Kidney (tissue), 22 donors: ENCODE measurements at places on chromosomes 7 and 10.
A peak's percentile ranks its signal among the peaks of the same experiment; 100 is the strongest.

- no peak for DNase-seq
These were observed 32.6 kb downstream of the GSDME start for GRCh38 chr7:24724451-24725190.

DNA sequence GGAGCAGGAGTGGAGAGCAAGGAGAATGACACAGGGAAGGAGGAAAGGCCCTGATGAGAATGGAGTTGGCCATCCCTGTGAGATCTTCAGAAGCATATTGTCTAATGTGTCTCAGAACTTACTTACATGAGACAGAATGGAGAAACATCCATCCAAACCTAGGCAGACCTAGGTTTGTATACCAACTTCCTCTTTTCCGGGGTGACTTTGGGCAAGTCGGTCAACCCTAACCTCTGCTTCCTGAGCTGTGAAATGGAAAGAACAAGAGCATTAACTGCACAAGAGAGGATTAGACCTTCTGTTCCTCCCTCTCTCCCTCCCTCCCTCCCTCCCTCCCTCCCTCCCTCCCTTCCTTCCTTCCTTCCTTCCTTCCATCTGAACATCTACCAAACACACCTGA lies 4.5 kb downstream of the GHRHR start:
- DNase-seq, result no peak

DNA sequence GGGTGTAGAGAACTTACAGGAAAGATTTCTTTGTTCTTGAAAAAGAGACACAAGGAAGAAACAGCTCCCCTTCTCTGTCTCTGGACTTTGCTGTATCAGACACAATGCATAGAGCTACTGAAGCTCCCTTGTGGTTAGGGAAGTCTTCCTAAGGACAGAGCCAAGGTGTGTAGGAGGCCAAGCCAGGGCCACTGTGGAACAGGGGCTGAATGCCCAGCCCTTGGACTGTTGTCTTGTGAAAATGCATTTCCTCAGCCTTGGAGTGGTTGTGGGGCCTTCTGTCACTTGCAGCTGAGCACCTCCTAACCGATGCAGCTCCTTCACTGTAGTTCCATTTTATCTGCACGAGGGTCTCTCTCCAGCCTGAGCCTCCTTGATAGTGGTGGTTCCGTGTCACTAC lies 353.4 kb downstream of the CCSER2 start:
- DNase-seq, result no peak

GRCh38 chr7:130566168-130566897 lies 74.4 kb downstream of the MEST start:
- no peak for DNase-seq

DNA sequence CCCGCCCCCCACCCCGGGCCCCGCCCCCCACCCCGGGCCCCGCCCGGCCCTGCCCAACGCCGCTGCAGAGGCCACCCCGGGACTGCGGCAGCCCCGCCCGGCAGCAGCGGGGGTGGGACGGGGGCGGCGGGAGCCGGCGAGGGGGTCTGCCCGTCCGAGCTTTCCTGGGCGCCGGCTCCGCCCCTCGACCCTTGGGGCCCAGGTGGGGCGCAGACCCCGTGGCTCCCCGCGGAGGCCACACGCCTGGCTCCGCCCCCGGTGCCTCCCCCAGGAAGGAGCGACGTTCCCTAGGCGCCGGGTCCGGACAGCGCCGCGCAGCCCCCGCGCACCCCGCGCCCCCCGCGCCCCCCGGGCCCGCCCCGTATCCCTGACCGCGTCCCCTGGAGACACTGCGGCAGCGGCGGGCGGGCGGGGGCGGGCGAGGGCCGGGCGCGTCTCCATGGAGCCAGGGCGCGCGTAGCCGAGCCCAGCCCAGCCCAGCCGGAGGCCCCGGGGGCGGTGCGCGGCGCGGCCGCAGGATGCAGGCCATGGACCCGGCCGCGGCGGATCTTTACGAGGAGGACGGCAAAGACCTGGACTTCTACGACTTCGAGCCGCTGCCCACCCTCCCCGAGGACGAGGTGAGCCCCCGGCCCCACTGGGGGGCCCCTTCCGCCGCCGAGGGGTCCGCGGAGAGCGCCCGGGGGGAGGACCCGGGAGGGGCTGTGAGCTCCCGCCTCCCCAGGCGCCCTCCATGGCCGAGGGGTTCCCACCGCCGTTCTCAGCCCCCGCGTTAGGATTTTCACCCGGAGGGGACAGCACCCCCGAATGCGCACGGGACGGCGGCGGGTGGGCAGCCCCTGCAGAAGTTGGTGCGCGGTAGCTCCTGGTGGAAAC lies at the start of gene KNDC1:
TSS of gene KNDC1 (plus strand) at position 270 of the 876 bp plus-strand sequence. CDS start at position 519, 249 bp downstream.
- DNase-seq, result peak; percentile 86

GRCh38 chr10:30178356-30178964 lies 119.1 kb upstream of the JCAD start:
- DNase-seq, result no peak

DNA sequence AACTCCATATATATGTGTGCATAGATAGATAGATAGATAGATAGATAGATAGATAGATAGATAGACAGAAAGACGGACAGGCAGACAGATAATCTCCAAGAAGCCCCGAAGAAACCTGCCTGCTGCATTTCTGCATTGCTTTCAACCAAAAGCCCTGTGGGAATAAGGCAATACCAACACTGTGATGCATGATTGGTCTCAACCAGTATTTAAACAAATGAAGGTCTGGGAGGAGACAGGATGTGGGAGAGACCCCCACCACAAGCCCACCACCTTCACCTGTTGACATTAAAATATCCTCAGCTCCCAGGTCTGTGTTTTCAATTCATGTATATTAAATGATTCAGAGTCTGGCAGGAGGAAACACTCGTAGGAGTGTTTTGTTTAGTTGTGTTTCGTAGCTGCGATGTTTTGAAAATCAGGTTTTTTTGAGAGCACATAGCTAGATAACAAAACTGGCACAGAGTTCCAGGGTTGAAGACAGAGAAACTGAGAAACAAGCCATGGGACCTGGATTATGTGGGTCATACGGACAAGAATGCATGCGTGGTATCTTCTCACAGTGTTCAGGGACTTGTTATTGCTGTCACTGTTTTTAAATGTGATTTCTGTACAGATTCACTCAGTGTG lies 200.7 kb upstream of the AHR start:
- no peak for DNase-seq

- no peak for DNase-seq
These were observed 98.0 kb downstream of the NPY start for GRCh38 chr7:24381894-24382505.

DNA sequence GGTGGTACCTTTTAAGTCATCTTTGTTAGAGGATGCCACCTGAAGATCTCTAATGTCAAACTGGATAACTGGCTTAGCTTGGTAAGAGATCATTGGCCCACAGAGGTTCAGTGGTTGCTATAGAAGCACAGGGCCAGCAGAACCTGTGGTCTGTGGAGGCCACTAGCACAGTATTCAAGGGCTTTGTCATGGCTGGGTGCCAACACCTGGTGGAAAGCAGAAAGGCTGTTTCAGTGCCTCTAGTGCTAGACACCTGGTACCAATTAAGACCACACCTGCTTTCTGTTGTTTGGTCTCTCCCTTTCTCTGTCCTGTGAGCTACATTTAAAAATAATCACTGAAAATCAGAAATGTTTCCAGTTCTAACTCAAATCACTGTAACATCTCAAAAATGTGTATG lies 10.0 kb upstream of the PCGF5 start:
- DNase-seq, result no peak

DNA sequence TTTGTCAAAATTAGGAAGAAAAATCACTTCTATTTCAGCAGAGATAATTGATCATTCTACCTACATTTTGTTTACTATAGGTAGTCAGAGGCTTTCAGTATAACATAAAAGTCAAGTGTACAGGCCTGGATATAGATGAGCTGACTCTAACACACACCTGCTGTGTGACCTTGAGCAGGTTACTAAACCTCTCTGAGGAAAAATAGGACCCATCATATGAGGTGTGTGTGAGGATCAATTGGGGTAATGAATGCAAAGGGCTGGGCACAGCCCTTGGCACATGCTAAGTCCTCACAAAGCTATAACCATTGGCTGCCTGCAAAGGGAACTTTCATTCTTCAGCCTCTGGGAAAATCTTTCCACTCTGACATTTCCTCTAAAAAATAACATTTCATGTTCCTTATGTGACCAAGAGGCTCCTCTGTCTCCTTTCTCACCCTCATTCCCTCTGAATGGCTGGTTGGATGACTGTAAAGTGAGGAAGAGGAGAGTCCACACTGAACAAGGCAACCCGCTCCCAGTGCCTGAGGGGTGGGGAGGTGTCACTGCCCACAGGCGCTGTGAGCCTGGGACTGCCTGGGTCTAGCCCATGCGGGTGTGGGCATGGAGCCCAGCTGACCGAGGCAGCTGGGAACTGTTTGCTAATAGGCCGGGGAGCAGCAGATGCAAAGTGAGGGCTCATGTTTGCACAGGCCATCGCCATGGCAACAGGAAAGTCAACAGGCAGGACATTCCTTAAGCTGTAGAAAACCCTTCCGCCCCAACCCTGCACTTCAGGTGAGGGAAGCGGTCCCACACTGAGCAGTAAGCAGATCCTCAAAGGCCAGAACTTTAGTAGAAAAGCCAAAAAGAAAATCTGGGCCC lies 36.8 kb downstream of the MYOF start:
- peak; percentile 99 for DNase-seq

DNA sequence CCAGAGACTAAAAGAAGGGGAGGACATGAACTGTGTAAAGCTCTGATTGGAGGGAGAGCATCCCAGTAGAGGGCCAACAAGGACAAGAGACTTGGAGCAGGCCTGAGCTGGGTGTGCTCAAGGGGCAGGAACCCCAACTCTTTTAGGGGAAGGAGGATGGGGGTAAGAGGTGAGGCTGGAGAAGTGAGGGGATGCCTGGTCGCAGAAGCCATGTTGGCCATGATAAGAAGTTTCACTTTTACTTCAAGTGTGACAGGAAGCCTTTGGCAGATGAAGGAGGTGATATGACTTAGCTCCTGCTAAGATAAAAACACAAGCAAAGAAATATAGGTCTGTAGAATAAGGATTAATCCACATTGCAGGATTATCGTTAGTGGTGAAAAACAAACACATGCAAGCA lies 208.3 kb downstream of the JAZF1 start:
- no peak for DNase-seq

DNA sequence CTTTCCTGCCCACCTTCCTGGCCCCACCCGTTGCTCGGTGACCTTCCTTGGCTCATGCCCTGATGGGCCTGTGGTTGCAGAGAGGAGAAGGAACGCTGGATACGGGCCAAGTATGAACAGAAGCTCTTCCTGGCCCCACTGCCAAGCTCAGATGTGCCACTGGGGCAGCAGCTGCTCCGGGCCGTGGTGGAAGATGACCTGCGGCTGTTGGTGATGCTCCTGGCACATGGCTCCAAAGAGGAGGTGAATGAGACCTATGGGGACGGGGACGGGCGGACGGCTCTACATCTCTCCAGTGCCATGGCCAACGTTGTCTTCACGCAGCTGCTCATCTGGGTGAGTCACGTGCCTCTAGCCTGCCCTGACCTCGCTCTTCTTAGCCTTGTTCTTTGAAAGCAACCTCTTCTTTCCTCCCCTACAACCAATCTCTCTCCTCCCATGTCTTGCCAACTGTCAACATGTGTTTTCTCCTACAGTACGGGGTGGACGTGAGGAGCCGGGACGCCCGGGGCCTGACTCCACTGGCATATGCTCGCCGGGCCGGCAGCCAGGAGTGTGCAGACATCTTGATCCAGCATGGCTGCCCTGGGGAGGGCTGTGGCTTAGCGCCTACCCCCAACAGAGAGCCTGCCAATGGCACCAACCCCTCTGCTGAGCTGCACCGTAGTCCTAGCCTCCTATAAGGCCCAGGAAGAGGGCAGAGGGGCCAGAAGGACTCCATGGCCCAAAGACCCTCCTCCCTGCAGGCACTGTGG lies 24.1 kb downstream of the GBX1 start:
- peak; percentile 59 for DNase-seq

DNA sequence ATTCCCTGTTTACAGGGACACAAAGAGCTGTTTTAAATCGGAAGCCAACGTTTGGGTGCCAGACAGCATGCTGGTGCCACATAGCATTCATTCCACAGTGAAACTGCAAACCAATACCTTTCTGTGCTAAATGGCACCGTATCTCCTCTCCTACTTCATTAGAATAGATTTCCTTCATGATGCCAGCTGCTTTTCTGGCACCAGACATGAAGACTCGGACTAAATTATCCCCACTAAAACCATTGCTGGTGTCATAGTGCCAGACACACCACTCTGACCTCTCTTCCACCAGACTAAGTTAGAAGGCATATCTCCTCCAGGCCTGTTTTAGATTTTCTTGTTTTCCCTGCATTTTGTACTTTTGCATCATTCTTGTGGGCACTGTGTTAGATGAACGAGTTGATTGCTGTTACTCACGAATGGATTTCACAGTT lies 155.1 kb downstream of the ETV1 start:
- no peak for DNase-seq
